Stimulated activated CD4-positive, alpha-beta T cell treated with anti-CD3 and anti-CD28 coated beads, Interleukin-15, amount 100 ng/mL, for 24 hours (primary cell): ENCODE measurements at places on chromosomes 2 and 18.
A peak's percentile ranks its signal among the peaks of the same experiment; 100 is the strongest.

DNA sequence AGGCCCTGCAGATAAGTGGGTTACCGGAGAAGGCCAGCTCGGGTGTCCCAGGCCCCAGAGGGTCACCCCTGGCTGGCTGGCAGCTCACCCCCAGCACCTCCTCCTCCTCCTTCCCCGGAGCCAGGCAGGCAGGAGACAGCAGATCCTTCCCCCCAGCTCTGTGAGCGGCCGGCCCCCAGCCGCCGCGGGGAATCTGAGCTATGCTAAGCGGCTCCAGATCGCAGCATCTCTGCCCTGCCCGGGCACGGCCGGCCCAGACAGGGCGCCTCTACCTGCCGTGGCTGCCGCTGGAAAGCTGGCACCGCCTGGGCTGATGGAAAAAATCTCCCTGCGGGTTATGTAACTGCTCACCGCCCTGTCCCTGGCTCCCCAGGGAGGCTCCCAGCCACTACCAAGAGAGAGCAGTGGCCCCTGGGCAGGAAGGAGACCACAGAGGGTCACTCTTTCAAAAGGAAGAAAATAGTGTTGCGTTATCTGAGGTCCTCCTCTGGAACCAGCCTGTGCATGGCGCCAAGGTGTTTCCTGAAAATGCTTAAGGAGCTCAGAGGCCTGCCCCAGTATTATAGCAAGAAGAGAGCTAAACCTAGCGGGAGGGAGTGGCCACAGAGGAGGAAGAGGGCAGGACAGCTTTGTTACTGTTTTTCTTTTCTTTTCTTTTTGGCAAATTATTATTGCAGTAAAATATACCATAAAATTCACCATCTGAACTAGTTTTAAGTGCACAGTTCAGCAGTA is 179.0 kb downstream of the SMAD7 start:
- no peak for DNase-seq

- DNase-seq, result peak; percentile 19
Observed at GRCh38 chr2:8676191-8676920, 5.5 kb upstream of the ID2 start.

DNA sequence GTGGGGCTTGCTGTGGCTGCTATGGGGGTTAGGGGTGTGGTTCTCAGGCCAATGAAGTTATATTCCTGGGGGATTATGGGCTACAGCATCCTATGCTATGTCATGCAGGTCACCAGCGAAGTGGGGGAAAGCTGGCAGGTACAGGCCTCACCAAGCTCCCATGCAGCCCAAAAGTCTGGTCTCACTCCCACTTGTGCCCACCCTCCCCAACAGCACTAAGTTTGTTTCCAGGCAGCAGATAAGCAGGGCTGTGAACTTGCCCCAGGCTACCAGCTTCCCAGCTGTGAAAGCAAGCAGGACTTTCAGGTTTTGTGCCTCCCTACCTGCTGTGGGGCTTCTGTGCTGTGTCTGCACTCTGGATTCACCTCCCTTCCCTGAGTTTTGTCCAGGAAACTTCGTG is 469.7 kb downstream of the CPS1 start:
- no peak for DNase-seq

DNA sequence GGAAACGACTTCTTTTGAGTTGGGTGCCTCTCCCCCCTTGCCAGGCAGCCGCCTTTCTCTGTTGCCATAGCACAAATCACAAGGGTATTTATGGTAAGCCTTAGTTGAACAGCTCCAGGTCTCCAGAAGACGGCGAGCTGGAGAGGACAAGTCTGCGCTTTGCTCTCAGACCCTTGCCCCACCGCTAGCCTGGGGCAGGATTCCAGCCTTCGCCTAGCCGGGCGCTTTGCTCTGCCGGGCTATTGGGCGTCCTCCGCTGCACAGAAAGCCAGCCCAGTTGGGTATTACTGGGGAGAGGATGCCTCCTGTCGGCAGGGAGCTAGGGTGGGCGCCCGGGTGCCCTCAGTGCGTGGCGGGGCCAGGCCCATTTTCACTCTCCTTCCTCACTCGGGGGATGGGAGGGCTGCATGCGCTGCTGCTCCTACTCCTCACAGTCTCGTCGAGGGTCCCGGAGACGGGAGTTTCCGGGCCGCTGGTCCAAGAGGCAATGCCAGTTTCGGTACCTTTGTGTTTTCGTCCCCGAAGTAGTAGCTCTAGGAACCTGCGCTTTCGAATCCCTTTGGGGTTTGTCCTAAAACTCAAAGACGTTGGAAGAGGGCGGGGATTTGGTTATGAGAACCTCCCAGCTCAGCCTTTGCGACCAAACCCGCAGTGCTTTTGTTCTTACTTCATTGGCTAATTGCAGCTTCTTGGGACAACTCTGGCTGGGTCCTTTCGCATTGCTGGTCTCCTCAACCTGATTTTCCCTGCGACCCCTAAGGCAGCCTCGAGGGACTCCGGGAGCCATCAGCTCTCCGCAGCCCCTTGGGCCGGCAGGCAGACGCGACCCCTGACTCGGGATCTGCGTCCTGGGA is 3.6 kb upstream of the DLX2 start:
- peak; percentile 59 for DNase-seq

DNA sequence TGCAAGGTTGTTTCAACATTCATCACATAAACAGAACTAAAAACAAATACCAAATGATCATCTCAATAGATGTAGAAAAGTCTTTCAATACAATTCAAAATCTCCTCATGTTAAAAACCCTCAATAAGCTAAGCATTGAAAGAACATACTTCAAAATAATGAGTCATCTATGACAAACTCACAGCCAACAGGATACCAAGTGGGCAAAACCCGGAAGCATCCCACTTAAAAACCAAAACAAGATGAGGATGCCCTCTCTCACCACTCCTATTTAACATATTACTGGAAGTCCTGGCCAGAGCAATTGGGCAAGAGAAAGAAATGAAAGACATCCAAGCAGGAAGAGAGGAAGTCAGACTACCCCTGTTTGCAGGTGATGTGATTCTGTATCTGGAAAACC is 992.2 kb upstream of the PIK3C3 start:
- DNase-seq, result no peak

DNA sequence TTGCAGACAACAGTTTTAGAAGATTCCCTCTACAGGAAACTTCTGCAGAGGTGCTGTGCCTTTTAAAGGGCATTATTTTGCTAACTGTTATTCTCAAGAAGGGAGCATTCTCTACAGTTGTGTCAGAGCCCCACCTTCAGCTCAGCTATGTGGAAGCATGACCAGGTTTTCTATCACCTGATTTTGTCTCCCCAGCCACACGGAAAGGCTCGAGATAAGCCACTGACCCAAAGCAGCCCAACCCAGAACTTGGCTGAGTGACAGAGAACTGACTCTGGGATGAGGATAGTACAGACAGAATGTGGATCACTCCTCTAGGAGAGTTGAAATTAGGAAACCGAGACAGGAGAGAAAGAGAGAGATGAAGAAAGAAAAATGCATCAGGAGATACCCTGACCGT is 10.7 kb downstream of the COL4A4 start:
- no peak for DNase-seq

DNA sequence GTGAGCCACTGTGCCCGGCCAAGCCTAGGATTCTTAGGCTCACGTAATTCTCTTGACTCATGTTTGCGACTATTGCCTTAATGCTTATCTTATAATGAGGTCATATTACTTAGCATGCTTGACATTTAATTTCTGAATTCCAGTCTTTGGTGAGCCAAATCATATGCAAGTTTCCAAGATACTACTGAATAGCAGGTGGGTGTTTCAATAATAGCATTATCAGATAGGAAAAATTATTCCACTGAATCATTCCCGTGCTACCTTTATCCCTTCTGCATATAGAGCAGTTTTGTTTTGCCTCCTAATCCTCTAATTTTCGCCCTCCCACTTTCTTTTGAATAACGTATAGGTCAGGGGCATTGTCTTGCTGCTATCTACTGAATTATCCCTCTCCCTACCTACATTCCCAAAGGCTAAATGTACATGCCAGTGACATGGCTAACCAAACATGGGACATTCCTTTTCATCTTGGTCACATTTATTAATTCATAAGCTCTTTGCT is 4.9 kb downstream of the DAW1 start:
- no peak for DNase-seq

DNA sequence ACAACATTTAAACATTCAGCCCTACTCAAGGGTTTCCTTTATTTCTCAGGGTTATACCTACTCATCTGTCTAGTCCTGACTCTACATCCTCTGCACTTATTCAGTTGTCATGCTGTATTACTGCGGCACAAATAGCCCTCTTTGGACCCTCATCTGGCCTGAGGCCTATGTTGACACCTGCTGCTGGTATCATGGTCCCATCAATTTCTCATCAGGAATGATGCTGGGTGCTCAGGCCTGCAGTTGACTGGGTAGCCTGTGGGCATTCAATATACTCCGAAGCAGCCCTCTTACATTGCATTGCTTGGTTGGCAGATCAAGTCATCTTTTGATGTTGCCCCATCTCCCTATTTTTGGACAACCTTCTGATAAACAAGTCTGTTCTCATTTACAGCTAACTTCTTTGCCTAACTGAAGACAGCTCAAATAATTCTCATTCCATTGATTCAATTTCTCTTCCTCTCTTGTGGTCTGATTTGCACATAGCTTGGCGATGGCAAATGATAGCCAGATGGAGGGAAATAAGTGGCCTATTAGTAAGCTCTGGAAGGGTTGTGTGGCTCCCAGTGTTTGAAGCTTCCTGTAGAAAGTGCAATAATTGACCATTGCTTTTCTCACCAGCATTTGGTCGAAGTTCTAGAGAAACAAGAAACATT is 19.1 kb upstream of the MC4R start:
- DNase-seq, result no peak

GRCh38 chr2:223457301-223457700 is 144.9 kb downstream of the SCG2 start:
- DNase-seq, result no peak

GRCh38 chr18:34890486-34891085 is 150.6 kb upstream of the MAPRE2 start:
- no peak for DNase-seq

DNA sequence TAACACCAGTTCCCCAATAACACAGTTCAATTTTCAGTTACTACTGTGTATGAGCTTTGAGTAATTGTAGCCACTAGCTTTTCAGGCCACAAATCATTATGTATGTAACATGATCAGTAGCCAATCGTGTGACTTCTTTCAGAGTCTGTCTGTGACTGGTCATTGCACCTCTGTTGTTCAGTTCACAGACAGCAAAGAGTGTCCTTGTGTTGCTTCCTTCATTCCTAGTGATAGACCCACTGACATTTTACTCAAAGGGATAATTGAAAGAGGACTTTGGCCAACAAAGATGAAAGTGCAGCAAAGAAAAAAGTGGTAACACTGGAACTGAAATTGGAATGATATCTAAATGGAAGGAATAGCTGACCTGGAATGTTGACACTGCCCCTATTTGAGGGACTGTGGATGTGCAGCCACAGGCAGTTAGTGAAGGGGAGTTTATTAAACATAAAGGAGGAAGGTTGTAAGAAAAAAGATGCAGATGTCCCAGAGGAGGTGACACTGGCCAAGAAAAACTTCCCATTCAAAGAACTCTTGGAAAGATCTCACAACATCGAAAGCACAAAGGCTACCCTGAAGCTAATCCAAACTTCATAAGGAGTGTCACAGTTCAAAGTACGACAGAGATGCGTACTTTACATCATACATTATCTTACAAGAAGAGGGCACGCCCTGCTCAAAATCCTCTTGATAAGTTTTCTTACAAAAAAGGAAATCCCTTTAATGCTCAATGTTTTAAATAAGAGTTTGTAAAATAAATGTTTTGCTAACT is 19.3 kb downstream of the TTC39C start:
- DNase-seq, result no peak

GRCh38 chr2:231672617-231673347 is 35.5 kb upstream of the PTMA start:
- peak; percentile 34 for DNase-seq

DNA sequence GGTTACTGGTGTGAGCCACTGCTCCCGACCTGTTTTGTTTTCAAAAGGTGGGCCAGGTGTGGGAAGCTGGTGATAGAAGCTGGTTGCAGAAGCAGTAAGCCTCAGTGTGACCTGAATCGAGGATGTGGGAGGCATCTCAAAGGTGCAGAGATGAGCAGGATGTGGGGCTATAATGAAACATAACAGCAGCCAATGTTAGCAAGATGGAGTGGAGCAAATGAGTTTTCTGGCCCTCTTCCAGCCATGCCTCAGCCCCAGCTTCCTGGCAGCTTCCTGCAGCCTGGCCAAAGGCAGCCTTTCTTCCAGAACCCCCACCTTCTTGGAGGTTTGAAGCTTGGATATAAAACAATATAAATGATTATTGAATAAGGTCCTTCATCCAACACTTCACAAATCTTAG is 184.8 kb downstream of the NCK2 start:
- DNase-seq, result peak; percentile 60

- no peak for DNase-seq
Observed at GRCh38 chr2:175310813-175311504, 129.4 kb upstream of the ATP5MC3 start.

DNA sequence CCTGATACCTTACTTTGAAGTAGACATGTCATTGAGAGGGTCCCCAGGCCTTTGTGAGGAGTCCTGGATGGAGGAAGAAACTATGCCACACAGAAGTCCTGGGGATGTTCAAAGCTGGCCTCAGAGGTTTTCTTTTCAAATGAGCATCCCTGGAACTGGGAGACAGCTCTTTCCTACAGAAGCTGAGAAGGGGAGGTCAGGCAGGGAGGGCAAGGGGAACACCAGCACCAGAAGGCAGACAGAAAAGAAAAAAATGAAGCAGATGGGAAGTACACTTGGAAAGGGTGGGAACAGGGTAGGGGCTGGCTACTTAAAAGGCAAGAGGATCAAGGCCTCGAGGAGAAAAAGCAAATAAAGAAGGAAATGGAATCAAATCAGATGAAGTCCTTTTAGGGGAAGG is 120.0 kb downstream of the FMNL2 start:
- DNase-seq, result no peak
